BE2C (cell line): ENCODE measurements at places on chromosomes 1 and 21.

GRCh38 chr1:46133181-46133658, 791 bp upstream of the PIK3R3 start:
- DNase-seq = peak; percentile 76

GRCh38 chr1:37954316-37954971, 7.6 kb upstream of the INPP5B start:
- no peak for DNase-seq

GRCh38 chr1:212013672-212014071, 21.7 kb downstream of the INTS7 start:
- DNase-seq = no peak

DNA sequence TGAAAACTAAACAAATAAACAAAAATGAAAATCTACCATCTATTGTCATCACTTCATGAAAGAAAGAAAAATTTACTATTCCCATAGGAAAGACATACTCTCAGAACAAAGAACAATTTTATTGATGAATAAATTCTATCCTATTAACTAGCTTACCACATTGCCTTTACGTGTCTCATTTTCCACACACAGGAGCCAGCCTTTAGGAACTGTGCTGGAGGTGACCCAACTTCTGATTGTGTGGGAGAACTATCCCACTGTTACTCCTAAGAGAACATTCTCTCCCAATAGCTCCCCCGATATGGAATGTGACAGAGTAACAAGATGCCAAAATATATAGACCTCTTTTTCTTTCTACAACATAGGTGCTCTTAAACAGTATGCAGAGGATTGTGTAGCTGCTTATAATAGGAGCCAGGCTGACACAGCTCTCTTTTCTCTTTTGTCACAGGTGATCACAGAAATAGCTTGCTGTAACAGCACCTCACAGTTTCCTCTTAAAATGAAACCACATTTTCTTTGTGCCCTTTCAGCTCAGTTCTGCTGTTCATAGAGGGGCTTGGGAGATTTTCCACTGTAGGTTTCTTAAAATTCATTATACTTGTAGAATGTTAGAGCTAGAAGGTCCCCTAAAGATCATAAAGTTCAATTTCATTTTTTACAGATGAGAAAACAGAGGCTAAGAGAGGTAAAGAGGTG, 35.5 kb downstream of the C21orf91 start:
- no peak for DNase-seq
